ENCODE measurements at places on chromosomes 4 and X.

DNA sequence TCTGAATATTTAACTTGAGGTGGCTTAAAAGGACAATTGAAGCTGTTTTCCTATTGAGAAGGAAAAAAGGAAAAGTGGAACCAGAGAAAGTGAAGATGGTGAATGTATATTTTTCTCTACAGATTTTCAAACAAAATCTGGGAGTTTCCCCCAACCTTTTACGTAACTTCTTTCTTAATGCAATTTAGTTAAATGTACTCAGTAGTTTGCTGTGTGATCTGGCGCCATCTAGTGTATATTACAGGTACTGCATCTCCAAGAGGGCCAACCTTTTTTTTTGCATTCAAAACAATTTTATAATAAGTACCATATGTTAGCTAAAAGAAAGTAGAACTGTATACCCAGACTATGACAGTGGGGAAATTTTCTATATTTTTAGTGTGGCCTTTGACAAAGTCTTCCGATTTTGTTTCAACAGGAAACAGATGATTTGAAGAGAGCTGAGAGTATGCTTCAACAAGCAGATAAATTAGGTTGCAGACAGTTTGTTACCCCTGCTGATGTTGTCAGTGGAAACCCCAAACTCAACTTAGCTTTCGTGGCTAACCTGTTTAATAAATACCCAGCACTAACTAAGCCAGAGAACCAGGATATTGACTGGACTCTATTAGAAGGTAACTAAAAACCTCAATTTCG is 82.0 kb downstream of the PLS3 start:
- no peak for DNase-seq

DNA sequence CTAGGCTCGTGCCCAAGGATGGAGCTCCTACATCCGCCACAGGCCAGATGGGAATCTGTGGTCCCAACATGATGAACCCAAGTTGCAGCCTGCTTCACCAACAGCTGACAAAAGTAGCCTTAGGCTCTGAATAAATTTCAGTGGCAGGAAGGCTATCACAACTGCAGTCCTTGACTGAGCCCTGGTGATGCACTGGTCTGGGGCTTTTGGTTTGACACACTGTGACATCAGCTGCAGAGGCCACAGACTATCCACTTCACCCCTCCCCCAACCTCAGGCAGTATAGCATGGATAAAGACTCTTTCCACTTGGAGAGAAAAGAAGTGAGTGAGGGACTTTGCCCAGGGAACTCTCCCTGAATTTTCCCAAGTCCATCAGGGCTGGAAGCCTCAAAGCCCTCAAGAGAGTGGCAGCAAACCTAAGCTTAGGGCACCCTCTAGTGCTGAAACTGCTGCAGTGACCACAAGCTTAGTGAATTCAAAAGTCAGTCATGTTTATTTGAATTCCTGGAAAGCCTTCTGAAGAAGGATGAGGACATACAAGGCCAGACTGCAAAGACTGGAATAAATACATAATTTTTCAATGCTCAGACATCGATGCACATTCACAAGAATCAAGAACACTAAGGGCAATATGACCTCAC is 135.0 kb upstream of the TENT5D start:
- DNase-seq = no peak

DNA sequence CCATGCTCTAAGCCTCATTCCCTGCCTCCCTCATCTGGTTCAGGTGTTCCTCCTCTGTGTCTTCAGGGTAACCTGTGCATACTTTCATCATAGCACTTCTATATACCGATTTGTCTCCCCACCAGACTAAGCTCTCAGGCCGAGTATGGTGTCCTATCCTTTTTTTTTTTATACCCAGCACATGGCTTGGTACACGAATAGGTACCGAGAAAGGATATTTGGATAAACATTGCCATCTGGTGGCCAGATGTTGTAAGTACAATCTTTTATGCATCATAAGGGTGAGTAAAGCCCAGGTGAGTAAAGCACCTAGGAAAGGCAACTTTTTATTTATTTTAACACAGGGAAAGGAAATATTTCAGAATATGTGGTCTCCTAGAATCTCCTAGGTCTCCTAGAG is 68.4 kb downstream of the MID2 start:
- no peak for DNase-seq

DNA sequence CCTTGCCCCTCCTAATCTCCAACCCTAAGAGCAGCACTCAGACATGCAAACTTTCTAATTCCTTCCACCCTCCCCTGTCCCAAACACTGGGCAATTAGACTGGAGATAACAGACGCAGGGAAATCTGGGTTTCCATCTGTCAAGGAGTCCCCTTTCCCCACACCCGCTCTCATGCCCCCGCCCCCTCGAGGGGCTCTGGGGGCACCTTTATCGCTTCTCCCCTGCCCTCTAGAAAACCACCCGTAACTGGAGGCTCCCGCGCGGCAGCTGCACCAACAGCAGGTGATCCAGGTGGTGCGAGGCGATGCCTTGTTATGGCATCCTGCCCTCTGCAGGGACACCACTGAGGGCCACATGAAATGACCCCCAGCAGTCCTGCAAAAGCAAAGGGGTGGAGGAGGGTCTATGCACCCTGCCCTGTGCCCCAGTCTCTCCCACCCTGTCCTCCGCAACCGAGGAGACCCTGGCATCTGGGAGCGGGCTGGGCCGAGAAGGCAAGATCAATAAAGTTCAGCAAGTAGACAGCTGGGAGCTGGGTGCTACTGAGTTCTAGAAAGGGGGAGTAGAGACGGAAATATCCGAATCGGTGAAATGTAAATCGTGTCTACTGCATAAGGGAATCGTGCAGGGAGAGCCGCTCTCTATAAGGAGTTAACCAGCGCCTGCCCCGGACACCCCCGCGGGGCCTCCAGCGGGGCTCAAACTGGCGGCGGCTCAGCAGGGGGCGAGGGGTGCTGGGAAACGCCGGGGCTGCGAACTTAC is 1.6 kb downstream of the KCTD8 start:
- DNase-seq = no peak

GRCh38 chr4:177574446-177574845 is 132.2 kb upstream of the AGA start:
- DNase-seq = no peak

- DNase-seq = no peak
Observed at GRCh38 chrX:66498672-66499296, 140.1 kb downstream of the EDA2R start.

DNA sequence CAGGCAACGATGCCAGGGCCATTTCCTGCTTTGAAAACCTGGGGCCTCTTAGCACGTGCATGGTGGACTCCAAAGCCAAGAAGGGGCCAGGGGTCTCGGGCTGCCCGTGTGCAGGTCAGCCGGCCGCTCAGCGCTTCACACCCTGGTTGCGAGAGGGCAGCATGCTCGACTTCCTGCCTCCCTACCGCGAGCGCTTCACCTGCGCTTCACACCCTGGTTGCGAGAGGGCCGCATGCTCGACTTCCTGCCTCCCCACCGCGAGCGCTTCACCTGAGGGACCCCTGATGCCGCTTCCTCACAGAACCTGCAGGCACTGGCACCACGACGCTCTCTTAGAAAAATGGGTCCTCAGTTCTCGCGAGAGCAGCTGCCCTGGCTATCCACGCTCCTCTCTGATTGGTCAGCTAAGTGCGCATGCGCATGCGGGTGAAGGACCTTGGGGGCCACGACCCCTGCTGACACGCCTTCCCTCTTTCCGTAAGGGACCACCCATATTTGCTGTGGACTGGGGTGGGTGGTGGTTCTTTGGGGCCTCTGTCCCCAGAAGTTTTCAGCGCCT is at the start of gene FAM9A:
Gene FAM9A (minus strand): TSS at position 343 of the 559 bp plus-strand sequence. CDS start 1,212 bp downstream, outside the sequence.
- DNase-seq = no peak

GRCh38 chr4:11615601-11616000 is 186.9 kb upstream of the HS3ST1 start:
- DNase-seq = no peak

DNA sequence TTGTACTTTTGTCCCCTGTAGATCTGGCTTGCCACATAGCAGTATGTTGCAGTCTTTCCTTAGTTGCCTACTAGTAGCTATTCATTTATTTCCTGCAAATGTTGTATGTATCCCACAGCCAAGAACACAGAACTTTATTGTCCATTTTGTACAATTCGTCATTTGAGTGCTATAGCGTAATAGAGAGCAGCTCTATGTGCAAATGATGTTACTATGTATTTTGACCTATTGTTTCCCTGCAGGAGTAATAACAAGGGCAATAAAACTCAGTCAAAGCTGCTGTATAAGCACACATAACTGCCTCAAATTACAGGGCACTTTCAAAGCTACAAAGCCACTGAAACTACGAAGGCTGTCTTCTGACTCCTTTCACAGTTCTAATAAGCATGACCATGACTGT is 48.1 kb downstream of the NRK start:
- DNase-seq = no peak

GRCh38 chrX:116436358-116436816 is at the start of gene SLC6A14:
SLC6A14 (plus strand) TSS chrX:116436606; CDS start chrX:116436710, 104 bp downstream.
- DNase-seq = no peak

DNA sequence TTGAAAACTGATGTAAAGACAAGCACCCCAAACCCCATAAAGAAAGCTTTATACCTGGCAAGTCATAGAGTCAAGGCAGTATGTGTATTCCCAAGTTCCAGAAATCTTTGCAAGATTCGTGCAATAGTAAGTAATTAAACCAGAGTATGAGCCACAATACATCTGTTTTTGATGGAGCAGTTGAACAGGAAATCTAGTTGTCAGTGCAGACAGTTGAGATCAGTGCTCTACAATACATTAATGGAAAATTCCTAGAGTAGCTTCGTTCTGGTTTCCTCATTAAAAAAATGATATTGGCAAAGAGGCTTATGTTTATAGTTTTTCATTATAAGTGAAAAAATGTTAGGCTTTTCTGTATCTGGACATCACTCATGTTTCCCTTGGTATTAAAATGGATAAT is 575.3 kb downstream of the TRIML1 start:
- DNase-seq = no peak

- DNase-seq = no peak
Observed at GRCh38 chr4:177951026-177951425, 508.8 kb upstream of the AGA start.

DNA sequence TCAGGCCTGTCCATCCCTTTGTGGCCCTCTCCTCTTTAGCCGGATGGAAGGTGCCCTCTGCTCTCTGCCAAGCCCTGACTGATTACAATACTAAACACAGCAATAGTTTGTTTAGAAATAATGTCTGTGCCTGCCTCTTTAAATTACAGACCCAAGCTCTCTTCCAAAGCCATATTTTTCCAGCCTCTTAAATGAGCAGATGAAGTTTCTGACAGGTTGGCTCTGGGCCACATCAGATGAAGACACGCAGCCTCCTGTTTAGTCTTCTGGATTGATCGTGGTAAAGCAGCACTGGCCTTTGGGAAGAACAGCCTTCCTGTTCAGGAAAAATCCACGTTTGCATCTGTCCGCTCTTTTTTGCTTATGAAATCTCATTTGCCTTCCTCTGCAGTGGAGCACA is 133.6 kb downstream of the CPE start:
- DNase-seq = no peak

- no peak for DNase-seq
Observed at GRCh38 chr4:183408796-183409195, 35.6 kb upstream of the CDKN2AIP start.
